NCI-H446 (cell line): ENCODE measurements at places on chromosomes 4 and X.

GRCh38 chr4:35106091-35106734 lies 1138.1 kb downstream of the ARAP2 start:
- DNase-seq, result no peak

GRCh38 chr4:74366367-74366911 lies 1.5 kb downstream of the EREG start:
- DNase-seq, result no peak

DNA sequence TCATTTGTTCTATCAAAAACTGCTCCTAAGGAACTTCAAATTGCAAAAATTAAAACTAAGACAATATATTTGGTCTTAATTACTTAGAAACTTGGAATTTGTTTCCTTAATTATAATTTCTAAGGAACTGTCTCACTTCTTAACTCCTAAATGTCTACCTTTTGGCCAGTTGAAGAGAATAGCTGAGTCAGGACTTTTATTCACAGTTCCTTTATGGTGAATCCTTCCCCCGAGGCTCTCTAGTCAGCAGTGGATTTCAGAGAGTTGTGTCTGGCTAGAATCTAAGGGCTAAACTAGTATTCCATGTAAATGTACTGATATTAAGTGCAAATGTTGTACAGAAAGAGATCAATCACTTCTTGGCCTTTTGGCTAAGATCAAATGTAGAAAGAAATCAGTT lies 69.3 kb downstream of the AMMECR1 start:
- no peak for DNase-seq

DNA sequence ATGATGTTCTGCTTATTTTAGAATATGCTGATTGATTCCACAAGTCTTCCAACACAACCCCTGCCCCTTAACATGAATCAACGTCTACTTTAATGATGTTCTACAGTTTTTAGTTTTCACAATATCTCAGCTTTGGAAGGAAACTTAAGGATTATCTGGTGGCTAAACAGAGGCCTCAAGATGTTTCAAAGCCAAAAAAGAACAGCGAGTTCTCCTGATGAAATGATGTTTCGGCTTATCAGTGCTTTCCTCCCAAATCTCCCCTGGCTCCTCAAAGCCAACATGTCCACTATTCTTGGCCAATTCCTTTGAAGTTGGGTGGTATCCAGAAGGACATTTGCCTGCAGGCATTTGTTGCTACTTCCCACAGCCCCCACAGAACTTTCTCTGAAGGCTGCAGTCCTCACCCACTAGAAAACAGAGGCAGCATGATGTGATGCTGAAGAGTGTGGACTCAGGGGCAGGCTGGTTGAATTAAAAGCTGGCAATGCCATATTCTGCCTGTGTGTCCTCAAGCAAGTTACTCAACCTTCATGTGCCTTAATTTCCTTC lies 87.3 kb downstream of the ADGRG4 start:
- DNase-seq, result no peak

- no peak for DNase-seq
Measured at GRCh38 chrX:109813236-109813635, 80.2 kb upstream of the ACSL4 start.

- DNase-seq, result no peak
Measured at GRCh38 chr4:6634746-6635145, 5.7 kb upstream of the MRFAP1 start.

GRCh38 chr4:33626221-33626620 lies 2618.1 kb downstream of the ARAP2 start:
- DNase-seq, result peak; percentile 3

DNA sequence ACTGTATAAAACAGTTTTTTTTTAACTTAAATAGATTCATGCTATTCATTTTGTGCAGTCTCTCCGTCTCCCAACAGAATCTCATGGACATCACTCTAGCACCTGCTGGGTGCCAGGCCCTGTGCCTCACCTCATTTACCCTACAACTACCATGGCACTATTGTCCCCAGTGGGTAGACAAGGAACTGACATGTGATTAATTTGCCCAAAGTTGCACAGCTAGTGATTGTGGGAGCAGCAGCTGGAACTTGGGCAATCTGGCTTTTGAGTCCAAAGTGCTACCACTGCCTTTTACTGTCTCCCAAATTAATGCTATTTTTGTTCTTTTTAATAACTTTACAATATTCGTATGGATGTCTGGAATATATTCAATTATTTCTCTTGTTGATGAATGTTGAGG lies 11.2 kb upstream of the PGRMC2 start:
- no peak for DNase-seq

GRCh38 chr4:183321079-183321478 lies 1.0 kb upstream of the CLDN22 start:
- DNase-seq, result no peak

GRCh38 chr4:153619811-153620210 lies 64.3 kb upstream of the TLR2 start:
- no peak for DNase-seq

DNA sequence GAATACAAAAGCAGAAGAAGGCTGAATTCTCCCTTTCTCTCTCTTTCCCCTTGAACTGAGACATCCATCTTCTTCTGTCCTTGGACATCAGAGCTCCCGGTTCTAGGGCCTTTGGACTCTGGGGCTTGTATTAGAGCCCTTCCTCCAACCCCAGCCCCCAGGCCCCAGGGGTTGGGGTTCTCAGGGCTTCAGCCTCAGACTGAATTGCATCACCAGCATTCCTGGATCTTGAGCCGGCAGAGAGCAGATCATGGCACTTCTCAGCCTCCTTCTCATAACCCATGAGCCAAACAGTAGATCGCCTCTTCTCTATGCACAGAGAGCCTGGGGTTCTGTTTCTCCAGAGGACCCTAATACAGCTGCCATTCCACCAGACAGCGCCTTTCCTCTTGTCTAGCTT lies 25.3 kb upstream of the CLDN24 start:
- DNase-seq, result no peak

DNA sequence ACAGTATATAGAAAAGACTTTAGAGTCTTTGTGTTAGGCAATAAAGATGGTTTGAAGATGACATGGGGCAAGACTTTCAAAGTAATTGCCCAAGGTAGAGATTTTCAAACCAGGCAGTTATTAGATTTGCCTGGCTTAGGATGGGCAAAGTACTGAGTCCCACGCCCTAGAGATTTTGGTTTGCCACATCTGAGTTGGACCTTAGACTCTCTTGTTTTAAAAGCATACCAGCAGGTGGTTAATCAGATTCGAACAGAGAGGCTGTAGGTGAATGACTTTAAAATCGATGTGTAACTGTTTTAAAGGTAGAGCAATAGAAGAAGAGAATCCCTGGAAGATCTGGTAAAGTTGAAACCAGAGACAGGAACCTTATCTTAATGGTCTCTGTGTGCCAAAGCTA lies 121.5 kb downstream of the RAPGEF2 start:
- no peak for DNase-seq

- no peak for DNase-seq
Measured at GRCh38 chr4:181701894-181702293, 541.3 kb upstream of the TENM3 start.

GRCh38 chr4:1508161-1509160 lies 102.2 kb upstream of the NKX1-1 start:
- no peak for DNase-seq

GRCh38 chr4:101279377-101279871 lies 67.9 kb downstream of the PPP3CA start:
- DNase-seq, result no peak

GRCh38 chr4:145731028-145731427 lies 51.1 kb downstream of the C4orf51 start:
- peak; percentile 15 for DNase-seq

- DNase-seq, result no peak
Measured at GRCh38 chrX:129310000-129310399, 213.3 kb downstream of the SMARCA1 start.

DNA sequence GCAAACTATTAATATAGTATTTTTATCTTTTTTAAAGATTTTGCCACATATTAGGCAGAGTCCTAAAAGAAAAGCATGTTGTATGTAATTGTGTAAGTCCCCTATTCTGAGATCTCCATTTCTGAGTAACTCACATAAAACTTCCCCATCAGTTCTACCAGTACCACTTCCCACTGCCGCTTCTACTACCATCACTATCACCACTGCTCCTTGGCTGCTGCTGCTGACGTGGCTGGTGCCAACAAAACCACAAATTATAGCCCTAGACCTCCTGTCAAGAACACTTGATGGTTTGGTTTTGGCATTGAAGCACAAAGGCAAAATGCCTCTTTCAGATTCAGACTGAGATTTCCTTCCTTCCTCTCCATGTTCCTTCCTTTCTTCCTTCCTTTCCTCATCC lies 106.4 kb downstream of the MMRN1 start:
- peak; percentile 61 for DNase-seq

- no peak for DNase-seq
Measured at GRCh38 chrX:150324035-150324728, 38.9 kb upstream of the MAMLD1 start.

- DNase-seq, result no peak
Measured at GRCh38 chr4:186604124-186604807, 48.9 kb upstream of the MTNR1A start.

- no peak for DNase-seq
Measured at GRCh38 chrX:11241720-11242119, 51.5 kb upstream of the AMELX start.

DNA sequence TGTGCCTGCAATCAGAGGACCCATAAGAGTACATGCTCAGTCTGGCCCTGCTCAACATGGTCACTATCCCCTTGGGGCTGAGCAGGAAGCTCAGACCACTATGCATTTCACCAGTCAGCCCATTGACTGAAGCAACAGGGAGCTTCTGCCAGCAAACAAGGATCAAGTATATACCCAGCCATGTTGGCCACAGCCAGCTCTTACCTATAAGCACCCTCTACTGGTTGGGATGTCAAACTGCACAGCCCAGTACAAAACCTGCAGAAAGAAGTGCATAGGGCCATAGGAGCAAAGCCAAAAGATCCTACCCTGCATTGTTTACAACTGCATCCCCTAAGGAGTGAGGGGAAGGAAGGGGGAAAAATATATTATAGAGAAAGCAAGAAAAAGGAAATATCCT lies 214.4 kb upstream of the CPEB2 start:
- no peak for DNase-seq

DNA sequence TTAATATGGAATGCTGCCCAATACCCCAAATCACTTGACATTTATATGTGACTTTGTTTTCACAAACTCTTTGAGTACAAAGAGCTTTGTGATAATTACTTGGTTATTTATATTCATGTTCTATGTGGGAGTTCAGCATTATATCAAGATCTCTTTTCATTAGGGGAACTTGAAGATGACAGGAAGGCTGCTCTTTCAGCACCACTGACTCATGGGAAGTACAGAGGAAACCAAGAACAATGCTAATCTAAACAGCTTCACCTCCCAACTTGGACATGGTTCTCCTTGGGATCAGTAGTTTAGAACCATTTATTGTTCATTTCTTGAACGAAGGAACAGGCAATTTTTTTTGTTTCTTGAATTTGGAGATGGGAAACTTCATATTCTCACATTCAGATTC lies 184.0 kb upstream of the AFF2 start:
- no peak for DNase-seq

GRCh38 chr4:1855333-1856070 lies 454 bp downstream of the LETM1 start:
- DNase-seq, result no peak

- DNase-seq, result no peak
Measured at GRCh38 chrX:72143609-72143907, 11.8 kb upstream of the RTL5 start.

DNA sequence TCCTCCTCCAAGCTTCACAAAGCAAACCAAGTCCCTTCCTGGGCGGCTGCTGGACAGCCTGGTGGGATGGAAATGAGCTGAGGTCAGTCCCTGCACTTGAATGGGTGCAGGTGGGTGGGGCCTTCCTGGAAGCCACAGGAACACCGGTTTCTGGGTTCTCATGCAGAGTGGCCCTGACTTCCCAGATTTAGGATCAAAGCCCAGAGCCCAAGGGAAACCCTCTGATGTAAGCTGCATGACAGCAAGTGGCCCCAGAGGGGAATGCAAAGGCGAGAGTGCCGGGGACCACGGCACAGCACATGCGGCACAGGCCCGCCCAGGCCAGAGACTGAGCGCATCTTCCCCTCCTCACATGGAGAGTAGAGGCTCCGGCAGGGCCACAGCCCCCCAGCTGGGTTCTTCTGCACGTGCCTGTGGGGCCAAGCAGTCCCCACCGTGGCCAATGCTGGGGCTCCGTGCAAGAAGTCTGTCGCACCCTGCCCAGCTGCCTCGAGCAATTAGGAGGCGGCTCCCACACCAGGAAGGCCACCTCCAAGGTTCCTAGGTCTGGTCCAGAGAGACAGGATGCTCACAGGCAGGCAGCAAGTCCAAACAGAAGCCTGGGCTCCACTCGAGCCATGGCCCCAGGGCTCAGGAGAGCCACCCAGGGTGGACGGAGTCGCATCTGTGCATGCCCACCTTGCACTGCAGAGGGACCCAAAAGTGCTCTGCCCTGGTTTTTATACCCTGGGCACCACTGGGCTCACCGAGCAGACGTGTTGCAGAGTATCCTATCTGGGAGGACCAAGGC lies 83.0 kb downstream of the HTRA3 start:
- no peak for DNase-seq
